ENCODE measurements at places on chromosomes 13 and 19.

- no peak for DNase-seq
Observed at GRCh38 chr13:53060840-53061490, 32.4 kb downstream of the OLFM4 start.

- no peak for DNase-seq
Observed at GRCh38 chr13:110354715-110355473, 47.8 kb downstream of the COL4A2 start.

- DNase-seq = no peak
Observed at GRCh38 chr19:3251229-3251628, 26.8 kb downstream of the CELF5 start.

DNA sequence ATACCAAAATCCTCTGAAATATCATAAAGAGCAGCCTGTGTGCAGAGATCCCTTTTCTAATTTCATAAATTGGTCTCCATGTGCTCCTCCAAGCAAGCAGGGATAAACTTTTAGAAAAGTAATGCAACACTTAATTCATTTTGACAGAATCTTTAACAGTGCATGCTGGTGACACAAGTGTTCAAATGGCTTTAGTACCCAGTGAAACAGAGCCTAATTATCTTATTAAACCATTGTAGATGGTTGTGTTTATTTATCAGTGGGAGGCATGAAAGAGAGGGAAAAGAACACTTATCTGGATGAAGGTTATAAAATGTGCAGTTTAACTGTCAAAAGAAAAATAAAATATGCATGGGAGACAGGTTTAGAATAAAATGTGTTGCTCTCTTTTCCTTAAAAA, 945.0 kb upstream of the PCDH20 start:
- DNase-seq = no peak

GRCh38 chr19:58562122-58563033, 4.0 kb upstream of the UBE2M start:
- no peak for DNase-seq

- no peak for DNase-seq
Observed at GRCh38 chr13:31859571-31859970, 120.2 kb downstream of the RXFP2 start.

- no peak for DNase-seq
Observed at GRCh38 chr13:73090116-73090822, 31.5 kb downstream of the KLF5 start.

- DNase-seq = no peak
Observed at GRCh38 chr13:44157606-44158005, 216.0 kb upstream of the SERP2 start.

GRCh38 chr19:27770095-27770494, 1442.9 kb downstream of the UQCRFS1 start:
- DNase-seq = no peak

- no peak for DNase-seq
Observed at GRCh38 chr13:111011899-111012298, 97.0 kb upstream of the ANKRD10 start.

- DNase-seq = no peak
Observed at GRCh38 chr13:45875951-45876350, 24.4 kb upstream of the SIAH3 start.

DNA sequence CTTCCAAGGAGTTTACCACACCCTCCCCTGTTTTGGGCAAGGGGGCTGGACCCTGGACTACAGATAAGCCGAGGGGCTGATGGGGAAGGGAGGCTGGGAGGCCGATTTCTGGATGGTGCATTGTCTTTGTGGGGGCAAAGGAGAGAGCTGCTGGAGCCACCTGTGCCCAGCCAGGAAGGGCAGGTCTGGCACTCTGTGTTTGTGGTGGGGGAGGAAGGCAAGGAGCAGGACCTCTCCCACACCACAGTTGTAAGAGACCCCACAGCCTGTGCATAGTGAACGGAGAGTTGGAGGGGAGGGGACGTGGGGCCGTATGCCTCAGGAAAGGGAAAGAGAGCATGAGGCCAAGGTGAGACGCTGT, 16.0 kb upstream of the PRR19 start:
- DNase-seq = no peak

GRCh38 chr13:32525766-32526165, 12.8 kb downstream of the N4BP2L2 start:
- DNase-seq = no peak

- no peak for DNase-seq
Observed at GRCh38 chr19:43455321-43456113, 9.9 kb downstream of the LYPD3 start.

DNA sequence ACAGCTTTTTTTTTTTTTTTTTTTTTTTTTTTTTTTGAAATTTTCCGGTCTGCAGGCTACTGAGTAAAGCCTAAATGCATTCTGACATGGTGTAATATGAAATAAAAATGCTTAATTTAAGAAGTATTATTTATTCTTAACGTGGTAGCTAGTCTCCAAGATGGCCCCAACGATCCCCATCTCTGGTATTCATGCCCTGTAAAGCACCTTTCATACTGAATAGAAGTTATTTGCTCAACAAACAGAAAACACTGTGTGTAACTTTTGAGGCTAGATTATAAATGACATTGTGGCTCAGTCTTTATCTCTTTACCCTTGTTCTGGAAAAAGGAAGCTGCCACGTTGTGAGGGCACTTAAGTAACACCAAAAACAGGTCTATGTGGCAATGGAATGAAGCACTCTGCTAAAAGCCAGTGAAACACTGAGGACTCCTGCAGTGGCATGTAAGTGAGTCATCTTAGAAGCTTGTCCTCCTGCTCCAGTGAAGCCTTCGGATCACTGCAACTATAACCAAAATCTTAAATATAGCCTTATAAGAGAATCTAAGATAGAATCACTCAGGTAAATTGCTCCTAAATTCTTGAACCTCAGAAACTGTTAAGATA, 128.7 kb downstream of the UGGT2 start:
- DNase-seq = no peak

GRCh38 chr19:1618157-1619093, 13.2 kb upstream of the UQCR11 start:
- no peak for DNase-seq

GRCh38 chr13:40983259-40983658, 35.9 kb downstream of the ELF1 start:
- no peak for DNase-seq

- DNase-seq = no peak
Observed at GRCh38 chr13:50617134-50617721, 226.3 kb downstream of the DLEU7 start.

DNA sequence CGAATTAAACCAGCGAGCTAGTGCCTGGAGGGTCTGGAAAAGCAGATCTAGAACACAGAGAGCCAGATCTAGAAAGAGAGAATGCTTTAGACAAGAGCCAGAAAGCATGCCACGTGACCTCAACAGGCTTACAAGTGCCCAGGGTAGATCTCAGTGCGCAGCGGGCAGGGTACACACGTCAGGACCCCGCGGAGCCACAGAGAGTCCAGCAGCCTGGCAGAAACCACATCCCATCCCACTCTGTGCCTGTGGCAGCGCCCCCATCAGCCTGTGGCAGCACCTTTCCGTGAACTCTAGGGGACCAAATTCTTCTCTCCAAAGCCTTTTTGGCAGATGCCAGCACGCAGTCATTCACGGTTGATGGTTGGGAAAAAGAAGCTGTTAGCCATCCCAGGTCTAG, 5.9 kb downstream of the ARHGEF1 start:
- no peak for DNase-seq

GRCh38 chr13:49308097-49308875, 60.6 kb downstream of the CDADC1 start:
- DNase-seq = no peak

DNA sequence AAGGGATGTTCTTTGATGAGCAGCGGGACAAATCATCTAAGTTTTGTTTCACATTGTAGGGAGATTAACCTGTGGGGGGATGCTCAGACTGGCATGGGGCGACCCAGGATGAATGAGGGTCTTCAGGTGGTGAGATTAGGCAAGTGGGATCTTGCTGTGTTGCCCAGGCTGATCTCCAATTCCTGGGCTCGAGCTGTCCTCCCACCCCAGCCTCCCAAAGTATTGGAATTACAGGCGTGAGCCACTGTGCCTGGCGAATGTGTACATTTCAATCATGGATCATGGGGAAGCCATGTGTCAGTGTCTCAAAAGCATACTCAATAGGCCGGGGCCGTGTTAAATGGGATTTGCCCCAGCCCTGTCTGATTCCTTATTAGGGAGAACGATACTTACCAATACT, 8.1 kb downstream of the SLC25A42 start:
- no peak for DNase-seq

GRCh38 chr13:51684076-51684475, 99.8 kb downstream of the WDFY2 start:
- DNase-seq = no peak

- no peak for DNase-seq
Observed at GRCh38 chr19:30338041-30338456, 34.1 kb upstream of the ZNF536 start.

GRCh38 chr13:109384491-109385241, 401.7 kb downstream of the IRS2 start:
- DNase-seq = no peak

DNA sequence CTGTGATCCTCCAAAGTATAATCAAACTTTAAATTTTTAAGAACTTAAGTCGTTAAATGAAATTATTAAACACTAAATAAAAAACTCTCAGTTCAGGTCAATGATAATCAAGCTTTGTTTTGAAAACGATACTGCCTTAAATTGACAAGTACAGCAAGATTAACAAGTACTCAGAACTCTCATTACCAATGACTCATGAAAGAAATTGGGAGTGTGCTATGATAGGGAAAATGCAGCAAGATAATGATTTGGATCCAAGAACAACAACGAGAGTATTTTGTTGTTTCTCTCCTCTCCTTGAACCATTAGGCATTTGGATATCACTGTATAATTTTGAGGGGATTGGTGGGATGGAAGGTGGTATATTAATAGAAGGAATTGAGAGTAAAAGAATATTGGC, 10.2 kb downstream of the N4BP2L2 start:
- no peak for DNase-seq

- no peak for DNase-seq
Observed at GRCh38 chr13:108859197-108860012, 230.0 kb downstream of the MYO16 start.

DNA sequence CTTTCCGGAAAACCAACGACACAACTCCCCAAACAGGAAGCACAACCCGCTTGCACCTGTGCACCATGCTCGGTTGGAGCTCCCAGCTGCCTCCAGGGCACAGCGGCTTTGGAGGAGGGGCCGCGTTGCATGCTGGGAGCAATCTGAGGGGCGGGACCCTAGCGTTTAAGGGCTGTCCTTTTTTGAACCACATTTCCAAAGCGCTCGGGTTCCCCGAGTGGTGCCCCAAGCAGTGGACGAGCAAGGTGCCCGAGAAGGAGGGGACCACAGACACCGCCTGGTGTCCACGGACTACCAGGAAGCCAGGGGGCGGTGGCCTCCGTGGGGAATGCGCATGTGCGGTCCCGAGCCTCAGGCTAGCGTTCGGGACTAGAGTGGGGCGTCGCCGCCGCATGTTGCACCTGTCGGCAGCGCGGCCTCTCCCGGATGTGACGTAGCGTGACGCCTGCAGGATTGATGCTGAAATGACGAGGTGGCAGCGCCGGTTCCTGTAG, 11.9 kb upstream of the ZNF57 start:
- no peak for DNase-seq

DNA sequence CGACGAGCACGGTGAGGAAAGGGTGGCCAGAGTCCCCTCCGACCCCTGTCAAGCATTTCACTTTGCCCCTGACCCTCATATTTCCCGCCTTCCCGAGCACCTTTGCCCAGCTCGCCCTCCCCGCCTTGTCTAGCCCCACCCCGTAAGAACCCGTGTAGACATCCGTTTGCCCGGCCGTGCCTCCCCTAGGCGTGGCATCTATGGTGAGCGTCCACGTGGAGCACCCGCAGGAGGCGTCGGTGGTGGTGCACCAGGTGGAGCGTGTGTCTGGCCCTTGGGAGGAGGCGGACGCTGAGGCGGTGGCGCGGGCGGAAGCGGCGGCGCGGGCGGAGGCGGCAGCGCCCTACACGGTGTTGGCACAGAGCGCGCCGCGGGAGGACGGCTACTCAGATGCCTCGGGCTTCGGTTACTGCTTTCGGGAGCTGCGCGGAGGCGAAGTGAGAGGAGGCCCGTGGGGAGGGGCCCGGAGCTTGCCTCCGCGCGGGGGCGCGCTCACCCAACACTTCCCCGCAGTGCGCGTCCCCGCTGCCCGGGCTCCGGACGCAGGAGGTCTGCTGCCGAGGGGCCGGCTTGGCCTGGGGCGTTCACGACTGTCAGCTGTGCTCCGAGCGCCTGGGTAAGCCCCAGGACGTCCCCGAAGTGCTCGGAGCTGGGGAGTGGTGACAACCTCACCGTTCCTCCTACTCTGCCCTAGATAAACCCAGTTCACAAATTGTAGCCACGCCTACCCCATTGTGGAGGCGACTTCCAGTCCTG, 4.2 kb downstream of the LTBP4 start:
- peak; percentile 71 for DNase-seq

DNA sequence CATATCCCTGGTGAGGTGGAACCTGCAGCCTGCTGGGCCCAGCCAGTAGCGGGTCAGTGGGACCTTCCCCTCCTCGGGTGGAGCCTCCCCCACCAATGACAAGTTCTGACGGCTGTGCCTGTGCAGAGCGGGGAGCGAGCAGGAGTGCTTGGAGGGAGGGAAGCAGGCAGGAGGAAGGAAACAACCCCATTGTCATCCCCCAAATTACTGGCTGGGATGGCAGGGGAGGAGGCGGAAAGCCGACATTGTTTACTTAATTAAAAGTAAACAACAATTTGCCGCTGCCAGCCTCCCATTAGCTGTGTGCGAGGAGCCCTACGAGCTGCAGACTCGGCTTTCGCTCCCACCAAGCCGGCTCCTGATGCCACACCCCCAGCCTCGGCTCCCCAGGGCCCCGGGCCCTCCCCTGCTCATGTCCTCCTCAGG, 45.5 kb downstream of the LYL1 start:
- DNase-seq = no peak

DNA sequence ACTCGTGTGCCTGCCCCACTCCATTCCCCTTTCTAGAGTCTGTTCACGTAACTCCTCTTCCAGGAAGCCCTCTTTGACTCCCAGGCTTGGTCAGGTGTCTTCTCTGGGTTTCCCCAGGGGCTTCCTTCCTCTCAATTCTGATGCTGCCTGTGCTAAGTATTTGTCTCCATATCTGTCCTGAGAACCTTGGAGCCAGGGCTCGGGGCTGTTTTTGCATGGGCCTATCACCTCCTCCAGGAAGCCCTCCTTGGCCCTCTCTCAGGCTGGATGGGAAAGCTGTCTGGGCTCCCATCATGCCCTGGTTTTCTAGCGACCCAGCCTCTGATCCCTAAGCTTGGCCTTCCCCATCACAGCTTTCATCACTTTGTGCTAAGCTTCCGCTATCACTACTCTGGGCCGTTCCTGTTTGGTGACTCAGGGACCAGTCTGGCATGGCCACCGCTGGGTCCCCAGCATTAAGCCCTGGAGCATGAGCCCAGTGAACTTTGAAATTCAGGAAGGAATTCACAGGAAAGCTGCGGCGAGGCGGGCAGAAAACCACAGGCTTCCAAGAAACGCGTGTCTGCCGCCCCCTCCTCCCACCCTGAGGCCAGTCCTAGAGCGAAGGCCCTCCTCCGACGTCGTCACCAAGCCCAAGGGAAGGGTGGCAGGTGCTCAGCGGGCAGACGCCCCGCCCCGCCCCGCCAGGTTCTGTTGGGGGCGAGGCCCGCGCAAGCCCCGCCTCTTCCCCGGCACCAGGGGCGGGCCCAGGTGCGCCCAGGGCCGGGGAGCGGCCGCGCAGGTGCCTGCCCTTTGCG, 486 bp upstream of the SPINT2 start:
- DNase-seq = peak; percentile 45
